ENCODE measurements at places on chromosomes 6 and 20. TPM values are rescaled to one million over a fixed set of nuclear protein-coding genes. Genes with fewer than 3 reads are reported as not detected.

Gene ACOT8
- polyA plus RNA-seq = 127 TPM

Gene TCF21
- 0.05 TPM for polyA plus RNA-seq

Gene DSTN
- 21.9 TPM for polyA plus RNA-seq

Gene SIRPB2
- not detected for polyA plus RNA-seq

Gene LY6G6F
- not detected for polyA plus RNA-seq

Gene TMEM151B
- polyA plus RNA-seq = 11.6 TPM

Gene CLPSL1
- 0.88 TPM for polyA plus RNA-seq

Gene GUCA1A
- 24.6 TPM for polyA plus RNA-seq

Gene HLA-DRB5
- 0.83 TPM for polyA plus RNA-seq

Gene ZMYND8
- 58.5 TPM for polyA plus RNA-seq

Gene MYL9
- polyA plus RNA-seq = 26.8 TPM

Gene KCNK17
- polyA plus RNA-seq = 3.4 TPM

Gene TM9SF4
- polyA plus RNA-seq = 72.0 TPM

Gene HNF4A
- polyA plus RNA-seq = 0.03 TPM

Gene BPIFA1
- not detected for polyA plus RNA-seq

Gene L3MBTL3
- polyA plus RNA-seq = 3.7 TPM

Gene CDH4
- polyA plus RNA-seq = 4.3 TPM

Measured in H1 (cell line).